CD4-positive, alpha-beta T cell treated with Interleukin-17A for 4 hours (primary cell): ENCODE measurements at places on chromosomes 4 and X.

GRCh38 chr4:7338876-7339623, 95.7 kb downstream of the PSAPL1 start:
- no peak for DNase-seq

DNA sequence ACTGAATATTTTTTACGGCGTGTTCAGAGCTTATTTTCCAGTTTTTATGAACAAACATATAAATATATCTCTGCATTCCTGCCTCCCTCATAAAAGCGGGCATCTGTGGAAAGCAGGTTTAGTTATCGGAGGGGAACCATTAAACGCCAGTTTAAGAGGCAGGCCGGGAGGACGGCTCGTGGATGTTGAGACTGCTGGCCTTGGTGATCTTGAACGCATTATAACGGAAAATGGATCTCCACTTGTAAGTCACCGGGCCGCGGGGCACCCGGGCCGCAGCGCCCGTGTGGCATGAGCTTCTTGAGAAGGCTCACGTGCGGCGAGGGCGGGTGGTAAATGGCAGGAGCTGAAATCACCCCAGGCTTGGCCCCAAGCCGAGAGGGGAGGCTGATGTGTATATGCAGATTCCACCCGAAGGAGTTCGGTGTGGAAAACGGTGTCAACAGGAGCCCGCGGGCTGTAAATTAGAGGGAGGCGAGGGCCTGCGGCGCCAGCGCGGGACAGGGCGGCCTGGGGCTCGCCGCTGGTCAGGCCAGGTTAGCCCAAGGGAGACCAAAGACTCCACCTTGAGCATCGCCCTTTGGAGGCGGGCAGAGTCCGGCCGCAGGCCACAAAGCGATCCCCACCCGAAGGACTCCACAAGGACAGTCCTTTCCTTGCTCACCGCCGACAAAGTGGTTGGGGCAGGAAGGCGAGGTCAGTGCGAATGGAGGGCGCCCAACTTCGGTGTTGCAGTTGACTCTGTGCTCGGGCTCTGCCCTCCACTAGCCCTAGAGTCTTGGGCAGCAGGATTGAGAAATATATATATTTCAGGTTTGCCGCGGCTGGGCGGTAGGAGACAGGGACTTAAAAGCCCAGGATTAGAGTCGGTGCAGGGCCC, 1.3 kb upstream of the HAND2 start:
- DNase-seq: no peak

DNA sequence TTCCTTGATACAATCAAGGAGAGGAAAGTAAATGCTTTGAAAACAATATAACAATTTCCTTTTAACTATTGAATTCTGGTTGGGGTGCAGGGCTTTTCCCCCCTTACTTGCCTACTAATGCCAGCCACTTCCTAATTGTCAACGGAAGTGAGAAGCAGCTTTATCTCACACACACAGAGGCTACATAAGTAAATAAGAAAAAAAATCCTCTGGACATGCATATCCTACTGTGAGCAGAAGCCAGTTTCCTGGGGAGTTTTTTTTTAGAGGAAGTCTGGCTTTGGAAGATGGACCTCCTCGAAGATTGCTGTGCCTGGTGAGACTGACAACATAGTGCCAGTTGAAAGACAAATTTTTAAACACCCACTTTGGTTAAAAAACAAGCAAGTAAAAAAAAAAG, 180.6 kb downstream of the OPHN1 start:
- no peak for DNase-seq

- no peak for DNase-seq
Measured at GRCh38 chr4:71229477-71230270, 109.1 kb upstream of the SLC4A4 start.

DNA sequence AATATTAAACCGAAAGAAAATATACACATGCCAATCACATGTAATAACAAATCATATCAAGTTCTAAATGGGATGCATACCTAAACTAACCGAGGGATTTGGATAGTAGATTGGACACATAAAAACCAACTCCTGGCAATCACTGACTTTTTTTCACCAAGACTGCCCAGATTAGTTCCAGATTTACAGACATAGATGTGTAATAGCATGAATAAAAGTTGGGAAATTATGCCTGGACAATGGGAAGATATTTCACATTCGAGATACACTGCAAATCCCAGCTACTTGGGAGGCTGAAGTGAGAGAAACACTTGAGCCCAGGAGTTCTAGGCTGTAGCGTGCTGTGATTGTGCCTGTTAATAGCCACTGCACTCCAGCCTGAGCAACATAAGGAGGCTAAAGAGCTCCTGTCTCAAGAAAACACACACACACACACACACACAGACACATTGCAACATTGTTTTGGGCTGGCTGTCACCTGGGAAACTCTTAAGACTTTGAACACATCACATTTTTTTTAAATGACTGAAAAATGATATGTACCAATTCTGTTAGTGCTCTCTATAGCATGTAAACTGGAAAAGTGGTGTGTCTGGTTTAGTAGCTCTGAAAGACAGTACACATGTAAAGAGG, 5.7 kb downstream of the RAB40A start:
- DNase-seq: no peak

DNA sequence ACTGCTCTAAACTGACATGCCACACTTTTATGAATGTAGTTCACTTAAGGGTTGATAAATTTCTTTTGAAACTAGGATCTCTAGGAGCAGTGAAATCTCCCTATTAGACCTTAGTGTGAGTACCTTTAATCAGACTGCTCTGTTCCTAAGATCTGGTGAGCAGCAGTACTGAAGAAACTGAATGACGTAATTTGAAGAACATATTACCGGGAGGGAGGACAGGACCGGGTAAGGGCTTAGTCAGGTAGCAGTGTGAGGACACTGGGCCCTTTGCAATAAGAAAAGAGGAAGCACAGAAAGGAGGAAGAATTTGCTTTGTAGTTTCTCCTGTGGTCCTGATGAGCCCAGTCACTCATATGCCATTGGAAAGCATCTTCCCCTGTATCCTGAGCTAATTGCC, 255.2 kb downstream of the THOC2 start:
- no peak for DNase-seq

DNA sequence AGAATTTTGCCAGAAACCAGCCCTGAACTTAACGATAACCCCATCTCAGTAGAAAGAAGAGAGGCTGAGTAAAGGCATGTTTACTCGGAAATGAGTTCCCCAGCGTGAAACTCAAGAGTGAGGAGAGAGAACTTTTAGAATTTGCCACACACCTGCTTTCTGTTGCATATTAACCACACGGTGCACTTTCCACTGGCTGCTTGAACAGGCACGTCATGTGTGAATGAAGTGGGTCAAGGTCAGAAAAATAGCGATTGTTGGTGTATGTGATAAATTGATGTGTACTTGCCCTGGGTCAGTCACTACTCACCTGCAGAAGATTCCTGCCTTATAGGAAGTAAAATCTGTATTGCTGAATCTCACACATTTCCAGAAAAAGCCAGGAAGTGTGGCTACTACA, 395.7 kb downstream of the TRIML1 start:
- DNase-seq: no peak

GRCh38 chrX:153948002-153948466, 3.6 kb upstream of the RENBP start:
- no peak for DNase-seq

DNA sequence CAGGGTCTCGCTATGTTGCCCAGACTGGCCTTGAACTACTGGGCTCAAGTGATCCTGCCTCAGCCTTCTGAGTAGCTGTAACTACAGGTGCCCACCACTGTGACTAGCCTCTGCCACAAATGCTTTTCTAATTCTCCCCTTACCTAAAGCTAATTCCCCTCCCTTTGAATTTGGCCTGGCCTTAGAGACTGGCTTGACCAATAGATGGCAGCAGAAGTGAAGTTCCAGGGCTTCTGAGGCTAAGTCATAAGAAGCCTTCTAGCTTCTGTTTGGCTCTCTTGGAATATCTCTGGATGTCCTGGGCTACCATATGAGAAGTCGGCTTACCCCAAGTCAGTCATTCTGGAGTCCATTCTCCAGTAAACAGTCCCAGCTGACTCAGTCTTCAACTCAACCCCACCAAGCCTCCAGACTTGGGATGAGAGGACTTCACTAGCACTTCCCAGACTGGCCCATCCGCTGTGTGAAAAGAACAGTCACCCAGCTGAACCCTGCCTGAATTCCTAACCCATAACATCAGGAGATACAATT, 61.0 kb downstream of the HPRT1 start:
- DNase-seq: no peak

- no peak for DNase-seq
Measured at GRCh38 chrX:68292471-68292870, 140.8 kb downstream of the OPHN1 start.

GRCh38 chr4:128606173-128606572, 203.3 kb upstream of the JADE1 start:
- DNase-seq: no peak

DNA sequence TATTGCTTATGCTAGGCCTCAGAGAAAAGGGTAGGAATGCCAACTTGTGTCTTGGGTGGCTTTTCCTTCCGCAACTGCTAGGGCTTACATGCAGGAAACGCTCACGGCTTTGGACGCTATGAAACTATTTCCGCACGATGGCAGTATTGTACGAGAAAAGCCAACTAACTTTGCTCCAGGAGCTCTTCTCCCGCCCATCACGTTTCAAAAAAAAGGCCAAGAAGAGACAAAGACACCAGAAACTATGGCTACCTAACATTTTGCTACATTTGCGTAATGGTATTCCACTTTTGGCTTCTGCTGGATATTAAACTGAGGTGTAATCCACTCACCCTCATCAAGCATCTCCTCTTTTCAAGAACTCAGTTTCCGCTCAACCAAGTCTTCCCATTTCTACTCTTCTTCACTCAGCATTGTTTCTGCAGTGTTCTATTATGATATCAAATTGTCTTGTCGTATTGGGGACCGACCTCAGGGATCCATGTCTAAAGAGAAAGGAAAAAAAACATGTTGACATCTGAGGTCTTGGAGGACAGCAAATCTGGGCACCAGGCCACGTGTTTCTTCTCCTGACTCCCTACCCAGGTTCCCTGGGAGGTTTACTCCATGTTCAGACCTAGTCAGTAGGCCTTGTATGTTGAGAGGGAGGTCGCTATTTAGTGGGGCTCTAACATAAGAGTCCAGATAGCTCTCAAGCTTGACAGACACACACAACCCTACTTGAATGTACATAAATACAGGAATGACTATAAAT, 239.4 kb upstream of the STK26 start:
- peak; percentile 82 for DNase-seq

- no peak for DNase-seq
Measured at GRCh38 chr4:17761062-17761461, 20.4 kb downstream of the FAM184B start.

DNA sequence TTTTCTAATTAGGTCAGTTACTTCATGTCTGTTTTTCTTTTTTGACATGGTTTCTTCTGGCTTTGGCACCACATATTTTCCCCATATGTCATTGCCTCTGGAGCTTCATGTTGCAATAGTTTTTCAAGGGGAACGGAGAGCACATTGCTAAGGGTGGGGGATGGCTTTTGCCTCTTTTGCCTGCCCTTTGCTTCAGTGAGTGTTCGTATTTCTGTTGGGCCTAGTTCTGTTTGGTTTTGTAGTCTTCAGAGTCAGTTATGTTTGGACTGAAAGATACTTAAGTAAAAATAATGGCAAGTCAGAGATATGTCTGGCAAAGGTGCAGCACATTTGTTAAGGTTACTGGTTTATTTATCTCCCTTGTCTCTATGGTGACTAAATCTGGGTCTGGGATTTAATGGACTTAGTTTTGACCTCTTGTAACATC, 29.1 kb downstream of the FHL1 start:
- DNase-seq: no peak

GRCh38 chr4:791898-792625, 33.9 kb downstream of the CPLX1 start:
- peak; percentile 57 for DNase-seq

DNA sequence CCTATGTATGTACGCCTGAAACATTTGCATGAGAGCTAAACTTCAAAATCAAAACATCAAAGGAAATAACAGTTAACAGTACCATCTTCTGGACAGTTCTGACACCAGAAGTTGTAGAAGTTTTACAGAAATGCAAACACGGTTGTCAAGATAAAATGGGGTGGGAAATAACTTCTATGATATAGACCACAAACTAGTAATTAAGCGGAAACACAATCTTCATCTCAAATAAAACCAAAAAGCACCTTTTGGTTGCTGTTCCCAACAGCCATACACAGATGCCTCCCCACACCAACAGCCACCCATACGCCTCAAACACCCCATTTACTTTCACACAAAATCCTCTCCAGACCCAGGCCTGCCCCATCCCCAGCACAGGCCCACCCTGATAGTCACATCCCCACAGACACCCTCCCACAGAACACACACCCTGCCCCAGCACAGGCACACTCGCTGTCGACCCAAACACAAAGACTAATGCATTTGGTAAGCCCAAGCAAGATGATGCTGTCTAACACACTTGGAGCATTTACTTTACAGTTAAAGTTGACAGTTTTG, 64.3 kb downstream of the TAPT1 start:
- DNase-seq: no peak

DNA sequence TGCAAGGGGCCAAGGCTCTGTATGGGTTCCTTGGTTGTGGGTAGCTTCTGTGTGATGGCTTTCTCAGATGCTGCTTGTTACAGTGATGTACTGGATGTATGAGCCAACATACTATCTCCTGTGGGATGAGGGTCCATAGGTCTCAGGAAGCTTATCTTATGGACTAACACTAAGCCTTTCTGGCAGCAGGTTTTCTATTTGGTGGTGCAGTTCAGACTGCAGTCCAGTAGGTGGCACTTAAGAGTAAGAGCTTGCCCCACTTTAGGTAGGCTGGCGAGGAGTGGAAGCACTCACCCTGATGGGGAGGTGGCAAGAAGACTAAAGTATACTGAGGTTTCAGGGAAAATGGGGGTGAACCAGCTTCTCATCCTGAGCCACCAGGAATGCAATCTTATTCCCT, 306.7 kb upstream of the MAOA start:
- DNase-seq: peak; percentile 38

- no peak for DNase-seq
Measured at GRCh38 chr4:16067515-16067914, 16.3 kb downstream of the PROM1 start.

DNA sequence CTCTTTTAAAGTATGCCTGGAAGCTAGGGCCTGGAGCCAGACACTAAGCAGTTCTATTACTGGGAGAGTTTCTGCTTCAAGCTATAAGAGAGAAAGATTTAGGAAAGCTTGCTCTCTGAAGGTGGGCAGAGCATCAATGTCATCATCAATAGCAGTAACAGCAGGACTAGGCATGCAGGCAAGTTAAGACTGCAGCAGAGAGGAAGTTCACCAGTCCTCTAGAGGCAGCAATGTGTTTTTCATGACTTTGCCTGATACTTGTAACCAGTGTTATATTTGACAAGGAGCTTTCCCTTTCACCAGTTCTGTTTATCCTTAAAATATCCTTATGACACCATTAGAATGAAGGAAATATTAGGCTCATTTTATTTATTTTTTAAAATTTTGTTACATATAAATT, 237.9 kb downstream of the KCTD8 start:
- no peak for DNase-seq

DNA sequence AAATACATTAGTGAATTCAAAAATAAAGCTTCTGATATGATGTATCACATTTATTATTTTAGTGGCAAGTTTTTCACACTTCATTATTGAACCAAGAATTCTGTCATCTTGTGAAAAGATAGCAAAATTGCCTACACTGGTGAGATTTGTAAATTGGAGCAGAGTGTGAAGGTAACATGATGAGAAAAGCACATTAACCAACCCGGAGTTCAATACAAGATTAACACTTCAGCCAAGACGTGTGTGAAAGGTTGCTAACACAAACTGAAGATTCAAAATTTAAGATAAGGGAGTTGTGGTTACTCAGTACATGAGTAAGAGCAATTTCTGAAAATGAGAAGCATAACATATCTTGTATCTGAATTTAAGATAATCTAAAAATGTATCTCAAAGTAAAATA, 346.7 kb downstream of the PDHA2 start:
- no peak for DNase-seq
